Epithelial cell of esophagus (primary cell): ENCODE measurements at places on chromosomes 13 and 19.

DNA sequence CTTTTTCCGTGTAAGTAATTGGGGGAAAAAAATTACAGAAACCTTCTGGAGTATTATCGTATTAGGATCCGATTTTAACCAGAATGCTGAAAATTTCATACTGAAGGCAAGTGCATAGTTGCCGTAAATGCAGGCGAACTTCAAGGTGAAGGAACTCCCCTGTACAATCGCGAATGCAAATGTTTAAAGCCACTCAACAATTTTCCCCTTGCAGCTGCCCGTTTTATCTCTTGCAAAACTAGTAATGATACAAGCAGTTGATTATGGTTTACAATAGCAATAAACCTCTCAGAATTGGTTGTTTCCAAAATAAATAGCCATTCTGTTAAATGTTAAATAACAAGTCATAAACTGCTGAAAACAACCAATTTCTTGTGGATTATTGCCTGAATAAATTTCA, 105.7 kb downstream of the DNAJC15 start:
- DNase-seq = no peak

GRCh38 chr13:51380269-51380668, 40.8 kb downstream of the SERPINE3 start:
- DNase-seq = peak; percentile 68

GRCh38 chr13:21100994-21101757, 39.8 kb upstream of the LATS2 start:
- no peak for DNase-seq

- DNase-seq = no peak
Observed at GRCh38 chr19:17687141-17687856, 855 bp downstream of the UNC13A start.

GRCh38 chr19:32540621-32541020, 40.4 kb upstream of the PDCD5 start:
- DNase-seq = no peak

DNA sequence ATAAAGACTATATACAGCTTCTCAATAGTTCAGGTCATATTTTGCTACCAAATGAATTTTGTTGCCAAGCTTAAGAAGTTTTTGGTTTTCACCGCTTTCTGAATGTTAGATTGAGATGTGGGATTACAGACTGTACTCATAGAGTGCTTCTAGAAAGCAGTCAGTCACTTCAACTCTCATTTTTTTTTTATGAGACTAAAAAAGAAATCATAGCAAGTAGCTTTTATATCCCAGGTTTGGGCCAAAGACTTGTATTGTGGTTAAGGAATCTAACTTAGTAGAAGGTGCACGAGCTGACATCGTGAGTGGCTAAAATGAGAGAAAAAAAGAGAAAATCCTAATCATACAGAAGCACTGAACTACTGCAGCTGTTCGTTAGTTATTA, 2.2 kb upstream of the USPL1 start:
- DNase-seq = no peak

DNA sequence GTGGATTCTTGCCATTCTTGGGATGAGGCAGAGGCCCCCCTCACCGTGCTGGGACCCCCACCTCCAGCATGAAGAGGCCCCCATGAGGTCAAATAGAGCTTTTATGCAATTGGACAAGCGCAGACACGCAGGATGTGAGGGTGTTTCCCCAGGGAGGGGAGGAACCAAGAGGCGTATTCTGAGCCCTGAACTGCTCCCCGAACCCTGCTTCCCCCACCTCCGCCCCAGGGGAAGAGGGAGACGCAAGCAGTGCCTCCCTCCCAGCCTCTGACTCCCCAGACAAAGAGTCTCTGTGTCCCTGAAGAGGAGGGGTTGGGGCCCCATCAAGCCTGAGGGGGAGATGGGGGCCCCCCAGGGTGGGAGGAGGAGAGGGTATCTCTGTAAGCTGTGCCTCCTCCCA, 1.3 kb upstream of the RDH8 start:
- peak; percentile 48 for DNase-seq

GRCh38 chr13:97413694-97414093, 20.3 kb upstream of the RAP2A start:
- DNase-seq = no peak

DNA sequence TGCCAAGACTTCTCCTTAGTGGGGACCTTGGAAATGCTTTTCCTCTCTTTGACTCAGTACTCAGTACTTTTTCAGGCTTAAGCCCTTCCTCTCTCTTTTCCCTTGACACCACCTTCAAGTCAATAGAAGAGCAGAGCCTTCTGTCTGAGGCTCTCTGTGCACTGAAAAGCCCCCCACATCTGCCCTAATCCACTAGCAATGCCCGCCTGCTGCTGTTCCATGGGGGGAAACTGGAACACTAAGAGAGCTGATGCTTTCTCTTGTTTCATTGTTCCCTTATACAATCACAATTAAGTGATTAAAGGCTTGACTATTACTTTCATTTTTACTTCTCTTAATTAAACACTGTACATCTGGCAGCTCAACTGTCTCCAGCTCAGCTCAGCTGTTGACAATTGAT, 254.5 kb downstream of the SLITRK6 start:
- DNase-seq = no peak

DNA sequence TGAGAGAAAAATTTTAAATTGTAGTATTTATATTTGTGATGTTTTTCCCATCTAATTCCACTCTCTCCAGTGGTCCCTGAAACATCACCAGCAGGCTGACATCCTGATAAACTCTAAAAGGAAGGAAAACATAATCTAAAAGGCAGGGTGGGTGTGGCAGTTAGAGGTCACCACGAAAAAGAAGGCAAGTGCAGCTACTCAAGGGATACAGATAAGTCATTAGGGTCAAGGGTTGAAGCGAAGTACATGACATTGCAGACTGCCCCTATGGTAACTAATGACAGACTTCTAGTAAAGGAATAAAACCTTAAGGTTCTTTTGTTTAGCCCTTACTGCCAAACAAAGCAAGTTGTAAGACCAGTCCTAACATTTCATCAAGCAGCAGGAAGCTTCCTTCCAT, 6.0 kb upstream of the NEK3 start:
- DNase-seq = no peak

- DNase-seq = no peak
Observed at GRCh38 chr13:114112231-114112825, 20.1 kb downstream of the RASA3 start.

DNA sequence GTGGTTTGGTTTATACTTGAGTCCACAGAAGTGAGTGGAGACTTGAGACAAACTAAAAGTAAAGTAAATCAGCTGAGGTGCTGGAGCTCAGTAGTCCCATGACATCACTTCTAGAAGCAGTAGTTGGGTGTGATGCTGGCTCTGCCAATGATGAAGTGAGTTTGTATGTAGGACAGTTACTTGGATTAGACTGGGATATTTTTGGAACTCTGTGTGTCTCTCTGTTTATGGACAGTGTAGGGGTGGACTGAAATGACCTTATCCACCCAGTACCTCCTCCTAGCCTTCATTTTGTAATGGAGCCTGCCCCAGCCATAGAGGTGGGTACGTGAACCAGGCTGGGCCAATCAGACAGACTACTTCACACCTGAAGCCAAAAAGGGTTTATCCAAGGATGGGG, 52.2 kb downstream of the POLR1D start:
- DNase-seq = no peak

DNA sequence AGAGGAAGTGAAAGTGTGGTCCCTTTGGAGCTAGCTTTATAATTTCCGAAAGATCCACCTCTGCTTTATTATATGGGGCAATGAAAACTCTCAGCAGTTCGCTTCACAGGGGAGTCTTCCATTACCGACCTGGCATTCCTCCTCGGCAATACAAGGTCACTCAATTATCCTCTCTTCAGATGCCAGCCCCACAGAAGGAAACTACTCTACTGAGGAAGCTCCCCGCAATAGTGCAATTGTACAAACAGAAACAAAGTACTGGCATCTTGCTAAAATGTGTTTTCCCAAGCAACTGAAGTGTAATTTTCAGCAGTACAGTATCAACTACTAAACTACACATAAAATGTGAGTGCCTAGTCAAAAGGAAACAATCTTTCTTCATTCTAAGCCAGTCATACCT, 702.0 kb downstream of the PCDH9 start:
- DNase-seq = no peak

DNA sequence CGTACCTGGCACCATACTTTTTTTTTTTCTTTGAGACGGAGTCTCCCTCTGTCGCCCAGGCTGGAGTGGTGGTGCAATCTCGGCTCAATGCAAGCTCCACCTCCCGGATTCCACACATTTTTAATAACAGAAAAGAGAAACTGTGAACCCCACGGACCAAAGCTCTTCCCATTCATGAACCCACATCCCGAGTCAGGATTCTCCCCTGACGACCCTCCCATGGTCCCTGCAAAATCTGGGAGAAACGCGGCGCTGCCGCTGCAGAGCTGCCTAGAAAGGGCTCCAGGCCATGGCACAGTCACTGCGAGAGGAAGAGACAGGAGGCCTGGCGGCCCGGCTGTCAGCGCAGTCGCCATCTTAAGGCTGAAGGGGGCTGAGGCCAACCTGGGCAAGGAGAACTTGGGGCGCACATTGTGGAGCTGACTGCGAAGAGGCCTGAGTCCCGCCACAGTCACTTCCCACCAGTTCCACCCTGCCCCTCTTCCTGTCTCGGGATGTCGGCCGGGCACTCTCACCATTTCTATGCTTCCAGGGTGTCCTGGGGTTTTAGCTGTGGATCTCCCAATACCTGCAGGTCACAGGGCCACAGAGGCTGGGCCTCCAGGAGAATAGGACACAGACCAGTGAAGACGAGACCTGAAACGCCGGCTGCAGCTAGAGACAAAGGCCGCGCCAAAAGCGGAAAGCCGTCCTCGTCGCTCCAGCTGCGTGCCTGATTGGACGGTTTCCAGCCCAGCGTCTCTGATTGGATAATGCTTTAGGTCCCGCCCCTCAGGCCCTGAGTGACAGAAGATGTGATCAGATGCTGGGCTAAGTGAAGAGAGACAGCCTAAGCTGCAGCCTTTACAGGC, 71.0 kb downstream of the ZNF486 start:
- peak; percentile 90 for DNase-seq
